ENCODE measurements at places on chromosomes 12 and 14.

GRCh38 chr14:106530423-106531107 is 1004.2 kb downstream of the TMEM121 start:
- DNase-seq = no peak

- DNase-seq = no peak
Observed at GRCh38 chr12:47602949-47603558, 102.8 kb downstream of the RPAP3 start.

- DNase-seq = no peak
Observed at GRCh38 chr12:57006809-57007475, 596 bp upstream of the ZBTB39 start.

GRCh38 chr14:91358654-91359220 is 58.9 kb downstream of the CCDC88C start:
- DNase-seq = no peak

- DNase-seq = no peak
Observed at GRCh38 chr12:85552461-85552860, 272.4 kb downstream of the ALX1 start.

Data from Jurkat, Clone E6-1 (cell line).